Ovary (tissue), 10 donors: ENCODE measurements at places on chromosomes 3 and 15.

DNA sequence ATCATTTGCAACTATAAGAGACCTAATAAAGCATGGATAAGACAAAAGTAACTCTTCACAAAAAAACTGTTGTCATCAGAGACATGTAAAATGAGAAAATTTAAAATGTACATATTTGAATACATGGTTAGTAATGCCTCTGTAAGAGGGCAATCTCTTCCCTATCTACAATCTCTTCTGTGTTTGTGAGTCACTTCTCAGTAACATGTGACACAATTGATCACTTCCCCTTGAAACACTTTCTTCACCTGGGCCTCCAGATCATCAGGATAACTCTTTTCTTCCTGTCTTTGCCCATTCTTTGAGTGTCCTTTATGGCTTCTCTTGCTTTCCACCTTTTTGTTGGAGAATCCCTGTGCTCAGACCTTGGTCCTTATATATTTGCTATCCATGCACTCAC, 50.4 kb downstream of the TFDP2 start:
- no peak for DNase-seq

GRCh38 chr3:86451749-86452148, 539.2 kb downstream of the VGLL3 start:
- DNase-seq: no peak

DNA sequence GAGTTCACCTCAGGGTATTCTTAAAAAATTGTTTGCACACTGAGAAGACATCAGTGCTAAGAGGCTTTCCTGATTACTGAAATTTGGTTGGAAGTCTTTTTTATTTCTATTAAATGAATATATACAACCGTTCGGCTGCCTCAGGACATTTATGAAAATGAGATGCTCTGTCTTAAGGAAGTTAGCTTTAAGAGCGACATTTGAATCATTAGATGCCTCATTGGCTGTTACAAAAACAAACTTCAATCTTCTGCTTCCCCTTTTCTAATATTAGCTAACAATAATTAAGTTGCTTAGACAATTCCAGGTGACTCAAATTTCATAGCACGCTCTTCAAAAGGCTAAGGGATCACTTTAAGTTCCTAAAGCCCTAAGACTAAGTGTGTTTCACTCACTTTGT, 673.7 kb downstream of the FHIT start:
- DNase-seq: no peak

DNA sequence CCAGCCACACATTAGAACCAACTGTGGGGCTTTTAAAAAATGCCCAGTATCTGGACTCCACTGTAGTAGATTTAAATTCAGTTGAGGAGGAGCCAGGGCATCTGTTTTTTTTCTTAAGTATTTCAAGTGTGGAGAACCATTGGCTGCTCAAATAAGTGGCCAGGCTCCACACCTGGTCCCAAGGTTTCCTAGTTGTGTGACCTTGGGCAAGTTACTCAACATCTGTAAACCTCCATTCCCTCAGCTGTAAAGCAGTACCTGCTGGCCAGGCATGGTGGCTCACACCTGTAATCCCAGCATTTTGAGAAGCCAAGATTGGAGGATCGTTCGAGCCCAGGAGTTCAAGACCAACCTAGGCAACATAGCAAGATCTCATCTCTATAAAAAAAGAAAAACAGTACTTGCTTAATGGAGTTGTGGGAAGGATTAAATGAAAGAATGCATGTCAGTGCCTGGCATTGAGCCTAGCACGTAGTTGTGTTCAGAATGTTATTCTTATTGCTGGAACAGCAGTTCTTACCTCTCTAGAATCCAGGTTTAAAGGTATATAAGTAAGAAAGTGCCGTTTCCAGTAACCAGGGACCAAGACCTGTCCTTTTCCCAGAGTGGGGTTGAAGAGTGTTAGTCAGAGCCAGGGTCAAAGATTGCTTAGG, 2.0 kb downstream of the PPP1R14D start:
- no peak for DNase-seq

GRCh38 chr3:171165499-171165921, 139.0 kb upstream of the SLC2A2 start:
- no peak for DNase-seq

DNA sequence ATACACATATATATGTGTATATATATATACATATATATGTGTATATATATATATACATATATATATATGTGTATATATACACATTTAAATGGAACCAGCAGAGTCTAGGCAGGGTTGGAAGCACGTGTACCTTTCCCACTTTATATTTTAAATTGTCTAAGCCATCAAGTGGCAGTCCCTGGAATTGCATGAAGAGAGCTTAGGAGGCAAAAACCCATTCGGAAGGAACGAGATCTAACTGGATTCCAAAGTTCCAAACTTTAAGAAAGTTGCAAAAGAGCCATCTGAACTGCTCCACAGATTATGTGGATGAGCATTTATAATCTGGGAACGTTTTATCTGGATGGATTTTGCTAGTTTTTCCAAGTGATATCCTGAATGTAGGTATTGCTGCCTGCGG, 186.5 kb downstream of the FOXP1 start:
- DNase-seq: no peak

GRCh38 chr3:25427155-25427554, 908 bp upstream of the RARB start:
- DNase-seq: no peak

GRCh38 chr3:20141851-20142250, 44.2 kb downstream of the SGO1 start:
- peak; percentile 23 for DNase-seq

DNA sequence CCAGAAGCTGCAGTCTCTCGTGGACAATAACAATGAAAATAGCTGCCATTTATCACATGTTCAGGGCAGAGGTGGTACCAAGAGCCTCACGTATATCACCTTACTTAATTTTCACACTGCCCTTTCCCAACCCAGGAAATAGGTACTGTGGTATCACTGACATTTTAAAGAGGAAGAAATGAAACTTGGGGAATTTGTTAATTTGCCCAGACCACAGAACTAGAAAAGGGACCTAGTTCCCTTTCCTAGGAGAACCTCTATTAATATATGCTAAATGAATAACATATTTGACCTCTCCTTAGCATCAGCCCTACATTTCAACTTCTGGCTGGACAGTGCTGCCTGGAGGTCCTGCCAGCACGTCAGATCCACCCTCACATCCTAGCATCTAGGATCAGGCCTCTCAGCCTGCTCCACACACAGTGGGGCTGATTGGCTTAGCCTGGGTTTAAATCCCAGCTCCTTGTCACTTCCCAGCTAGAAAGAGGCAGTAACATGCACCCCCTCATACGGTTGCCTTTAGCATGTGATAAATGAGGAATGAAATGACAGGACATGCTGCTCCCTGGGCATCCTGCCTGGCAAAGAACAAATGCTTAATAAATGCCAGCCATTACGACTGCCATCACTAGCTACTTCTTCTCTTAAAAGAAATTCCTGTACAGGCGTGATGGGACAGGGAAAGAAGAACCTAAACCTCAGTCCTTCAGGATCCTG, 95.1 kb upstream of the TNFAIP8L3 start:
- no peak for DNase-seq

DNA sequence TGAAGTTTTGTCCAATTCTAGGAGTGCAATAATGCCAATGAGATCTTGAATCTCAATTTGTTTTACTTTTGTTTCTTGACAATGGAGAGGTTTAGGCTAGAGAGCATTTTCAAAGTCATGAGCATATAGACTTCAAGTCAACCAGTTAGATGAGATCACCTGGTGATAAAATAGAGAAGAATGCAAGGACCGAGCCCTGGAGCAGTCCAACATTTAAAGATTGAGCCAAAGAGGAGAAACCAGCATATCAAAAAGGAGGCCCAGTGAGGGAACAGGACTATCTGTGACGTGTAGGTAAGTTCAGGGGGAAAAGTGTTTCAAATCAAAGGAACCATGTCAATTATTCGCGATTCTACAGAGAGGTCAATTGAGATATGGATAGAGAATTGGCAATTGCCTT, 1.7 kb upstream of the PIAS1 start:
- DNase-seq: no peak

DNA sequence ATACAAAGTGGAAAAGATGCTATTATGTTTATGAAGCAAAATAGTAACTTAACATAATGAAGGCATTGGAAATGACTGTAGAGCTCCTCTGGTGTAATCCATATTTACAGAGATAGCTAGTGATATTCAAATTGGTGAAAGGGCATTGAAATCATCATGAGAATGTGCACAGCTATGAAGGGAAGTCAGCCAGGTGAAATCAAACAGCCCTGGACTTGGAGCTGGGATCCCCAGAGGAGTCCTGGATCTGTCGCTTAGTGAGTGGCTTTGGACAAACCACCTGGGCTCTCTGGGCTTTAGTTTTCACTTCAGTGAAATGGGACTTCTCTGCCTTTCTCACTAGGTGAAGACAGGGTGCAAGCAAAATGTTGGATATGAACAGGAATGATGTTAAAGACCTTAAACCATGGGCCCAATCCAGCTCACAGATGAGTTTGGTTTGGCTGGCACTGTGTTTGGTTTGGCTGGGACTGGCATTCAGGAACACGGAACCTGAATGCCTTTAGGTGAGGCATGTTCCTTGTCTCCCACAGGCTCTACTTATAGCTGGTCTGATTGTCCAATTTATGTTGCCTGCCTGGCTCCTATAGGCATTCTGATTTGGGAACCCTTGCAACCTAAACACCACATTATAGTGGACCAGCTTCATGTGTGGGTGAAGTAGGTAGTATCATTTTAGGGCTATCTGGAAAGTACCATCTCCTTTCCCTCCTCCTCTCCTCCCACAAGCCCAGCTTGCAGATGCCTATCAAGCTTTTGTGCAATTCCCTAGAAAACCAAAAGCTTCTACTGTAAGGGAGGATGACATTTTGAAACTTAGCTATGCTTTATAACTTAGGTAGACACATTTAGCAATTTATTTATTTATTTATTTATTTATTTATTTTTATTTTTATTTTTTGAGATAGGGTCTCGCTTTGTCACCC, 110.6 kb upstream of the TNFAIP8L3 start:
- no peak for DNase-seq

DNA sequence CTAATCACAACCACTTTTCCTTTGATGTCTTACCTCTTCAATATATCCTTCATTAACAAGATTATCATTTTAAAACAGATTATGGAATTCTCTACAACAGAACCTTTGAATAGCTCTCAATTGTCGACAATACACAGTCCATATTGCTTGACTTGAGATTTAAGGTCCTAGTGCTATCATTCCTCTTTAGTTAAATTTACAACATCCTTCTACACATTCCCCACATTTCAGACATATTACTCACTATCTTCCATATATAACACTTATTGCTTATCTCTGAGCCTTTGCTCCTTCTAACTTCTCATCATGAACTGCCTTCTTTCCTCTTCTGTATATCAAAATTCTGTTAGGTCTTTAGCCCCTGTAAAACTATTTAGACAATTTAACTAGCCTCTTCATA, 247.0 kb downstream of the STXBP5L start:
- DNase-seq: no peak

GRCh38 chr3:76308541-76308940, 523.2 kb upstream of the ZNF717 start:
- DNase-seq: no peak

GRCh38 chr3:194307849-194308248, 43.3 kb downstream of the CPN2 start:
- no peak for DNase-seq

DNA sequence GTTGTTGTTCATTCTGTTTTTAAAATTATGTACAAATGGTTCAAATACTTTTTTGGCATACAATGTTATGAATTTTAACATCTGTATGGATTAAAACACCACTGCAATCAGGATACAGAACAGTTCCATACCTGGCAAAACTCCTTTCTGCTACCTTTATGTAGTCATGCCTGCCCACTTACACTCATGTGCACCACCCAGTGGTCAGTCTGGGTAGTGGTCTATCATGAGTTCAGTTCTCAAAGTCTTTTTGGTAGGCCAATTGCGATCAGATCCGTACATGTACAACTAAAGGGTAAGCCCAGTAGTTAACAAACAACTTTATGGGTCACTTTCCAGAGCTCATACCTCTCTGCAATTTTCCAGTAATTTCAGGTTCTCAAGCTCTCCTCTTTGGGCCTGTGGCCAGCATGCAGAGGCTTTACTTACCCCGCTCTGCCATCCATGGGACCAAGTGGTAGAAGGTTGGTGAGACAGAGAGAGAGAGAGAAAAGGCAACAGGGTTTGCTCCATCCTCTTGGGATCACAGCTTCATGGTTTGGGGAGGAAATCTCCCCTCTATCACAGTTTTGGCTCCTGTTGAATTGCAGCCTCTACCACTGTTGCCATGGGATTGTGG, 63.9 kb upstream of the FAM98B start:
- peak; percentile 40 for DNase-seq

GRCh38 chr15:69794645-69795469, 302.9 kb downstream of the TLE3 start:
- DNase-seq: peak; percentile 70

- no peak for DNase-seq
These were observed 802.9 kb downstream of the GRM7 start for GRCh38 chr3:7663771-7664170.

GRCh38 chr15:47812470-47812999, 95.2 kb downstream of the SEMA6D start:
- no peak for DNase-seq

DNA sequence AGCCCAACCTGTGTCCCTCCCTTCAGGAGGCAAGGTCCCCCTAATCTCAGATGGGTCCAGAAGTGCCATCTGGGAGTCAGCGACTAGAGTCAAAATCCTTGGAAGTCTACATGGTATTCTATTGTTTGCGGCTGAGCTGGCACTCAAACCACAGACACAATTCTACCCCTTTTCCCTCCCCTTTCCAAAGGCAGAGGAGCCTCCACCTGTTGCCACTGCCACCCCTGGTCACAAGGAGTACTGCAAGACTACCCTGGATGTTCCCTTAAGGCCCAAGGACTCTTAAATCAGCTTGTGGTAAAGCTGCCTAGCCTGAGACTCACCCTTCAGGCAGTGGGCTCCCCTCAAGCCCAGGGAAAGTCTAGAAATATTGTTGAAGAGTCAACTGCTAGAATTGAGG, 4.3 kb upstream of the OR5H6 start:
- no peak for DNase-seq

GRCh38 chr15:34122771-34123183, 20.9 kb downstream of the PGBD4 start:
- DNase-seq: no peak

GRCh38 chr3:156240642-156241041, 120.3 kb downstream of the KCNAB1 start:
- no peak for DNase-seq

- DNase-seq: no peak
These were observed 18.1 kb upstream of the POC1A start for GRCh38 chr3:52172262-52172757.
